ENCODE measurements at places on chromosomes 1 and 21. TPM values are rescaled to one million over a fixed set of nuclear protein-coding genes. Genes with fewer than 3 reads are reported as not detected.

DNA sequence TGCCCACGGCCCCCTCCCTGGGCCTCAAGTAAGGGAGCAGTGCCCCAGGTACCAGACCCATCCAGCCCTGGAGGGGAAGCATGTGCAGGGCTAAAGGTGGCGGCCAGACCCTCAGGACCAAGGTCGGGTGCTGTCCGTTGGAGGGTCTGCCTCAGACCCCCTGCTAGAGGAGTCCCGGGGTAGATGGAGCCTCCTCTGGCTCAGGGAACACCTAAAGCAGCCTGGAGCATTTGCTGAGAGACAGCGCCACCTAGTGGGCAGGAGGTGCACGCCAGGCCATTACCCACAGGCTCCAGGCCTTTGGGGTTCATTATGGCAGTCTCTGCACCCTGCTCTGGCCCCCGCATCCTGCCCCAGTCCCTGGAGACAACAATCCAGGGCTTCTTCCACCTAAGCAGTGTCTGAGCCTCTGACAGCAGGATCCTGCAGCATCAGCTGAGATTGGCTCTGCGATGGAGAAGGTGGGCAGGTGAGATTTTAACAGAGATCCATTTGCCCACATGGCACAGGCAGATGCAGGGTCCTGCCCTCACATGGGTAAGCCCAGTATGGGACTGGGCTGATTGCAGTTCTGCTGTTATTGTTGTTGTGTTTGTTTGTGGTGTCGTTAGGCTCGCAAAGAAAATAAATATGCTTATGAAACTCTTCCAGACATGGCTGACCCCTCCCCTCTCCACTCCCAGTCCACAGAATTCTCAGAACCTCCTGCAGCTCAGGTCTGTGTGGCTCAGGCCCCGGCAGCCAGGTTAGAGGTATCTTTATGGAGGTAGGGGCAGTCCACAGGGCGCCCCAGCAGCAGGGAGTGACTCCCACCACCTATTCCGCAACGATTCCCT, 42.4 kb downstream of the CTNNBIP1 start:
- peak; percentile 87 for DNase-seq

DNA sequence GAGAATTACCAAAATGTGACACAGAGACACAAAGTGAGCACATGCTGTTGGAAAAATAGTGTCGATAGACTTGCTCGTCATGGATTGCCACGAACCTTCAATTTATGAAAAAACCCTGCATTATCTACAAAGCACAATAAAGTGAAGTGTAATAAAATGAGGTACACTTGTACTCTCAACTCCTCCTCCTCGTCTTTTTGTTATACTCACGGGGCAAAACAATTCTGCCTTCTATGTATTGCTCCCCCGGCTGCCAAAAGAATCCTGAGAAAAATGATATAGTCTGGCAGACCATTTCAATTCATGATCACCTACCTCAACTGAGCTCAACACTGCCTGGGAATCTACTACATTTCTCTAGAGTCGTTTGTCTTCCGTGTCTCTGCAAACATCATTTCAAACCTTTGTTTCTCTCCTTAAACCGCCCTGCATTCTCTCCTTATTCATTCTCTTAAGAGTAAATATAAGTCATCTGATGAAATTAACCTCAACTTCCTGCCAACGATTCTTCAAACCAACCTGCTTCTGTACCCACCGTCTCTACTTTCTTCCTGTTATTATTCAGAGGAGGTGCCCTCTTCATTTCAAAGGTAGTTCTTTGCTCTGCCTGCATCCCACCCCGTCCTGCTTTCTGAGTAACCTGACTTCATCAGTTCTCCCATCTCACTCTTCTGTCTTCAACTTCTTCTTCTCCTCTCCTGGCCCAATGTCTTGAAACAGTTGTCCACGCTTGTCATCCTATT, 12.9 kb upstream of the IL19 start:
- no peak for DNase-seq

DNA sequence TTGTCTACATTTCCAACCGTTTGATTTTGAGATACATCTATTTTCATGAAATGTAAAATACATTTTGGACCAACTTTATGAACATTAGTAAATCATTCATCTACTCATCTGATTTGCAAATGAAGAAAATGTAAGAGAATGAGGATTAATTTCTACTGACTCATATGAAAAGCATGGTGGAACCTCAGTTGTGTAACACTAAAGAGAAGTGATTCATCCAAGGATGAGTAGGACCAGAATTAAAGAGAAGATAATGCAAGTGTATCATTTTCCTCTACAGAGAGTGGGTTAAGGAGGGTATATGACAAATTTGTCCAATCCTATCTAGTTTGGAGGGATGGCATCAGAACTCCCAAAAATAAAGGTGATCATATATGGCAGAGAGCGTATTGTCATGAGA, 1967.6 kb downstream of the MRPL39 start:
- DNase-seq: no peak

GRCh38 chr1:164564378-164564777, 5.4 kb downstream of the PBX1 start:
- DNase-seq: no peak

DNA sequence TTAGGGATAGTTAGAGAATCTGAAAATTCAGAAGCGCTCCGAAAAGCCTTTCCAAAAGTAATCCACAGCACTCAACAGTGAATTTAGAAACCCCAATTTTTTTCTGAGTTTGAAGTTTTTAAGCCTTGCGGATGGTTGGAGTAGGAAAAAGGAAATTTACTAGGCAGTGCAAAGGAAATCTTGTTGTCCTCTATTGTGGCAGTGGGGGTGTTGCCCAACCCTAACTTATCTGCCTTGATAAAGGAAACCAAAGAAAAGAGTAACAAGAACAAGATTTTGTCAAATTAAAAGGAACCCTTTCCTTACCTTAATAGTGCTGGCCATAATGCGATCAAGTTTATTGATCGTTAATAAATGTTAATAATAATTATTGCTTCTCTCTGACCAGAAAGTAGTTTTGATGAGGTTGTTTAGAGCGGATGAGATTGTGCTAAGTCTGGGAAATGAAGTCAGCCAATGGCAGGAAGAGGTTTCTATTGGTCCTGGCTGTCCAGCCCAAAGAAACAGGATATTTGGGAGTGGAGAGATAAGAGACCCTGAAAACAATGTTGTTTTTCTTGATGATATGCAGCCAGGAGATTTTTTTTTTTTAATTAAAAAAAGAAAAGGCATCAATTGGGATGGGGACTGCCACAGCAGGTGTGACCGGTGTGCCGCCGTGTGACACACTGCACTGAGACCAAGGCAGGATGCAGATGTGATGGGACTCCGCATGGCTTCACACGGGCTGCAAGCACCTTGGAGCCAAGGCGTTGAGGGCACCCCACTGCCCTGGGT, at the start of gene ERG:
ERG (minus strand) TSS at position 421 of the 777 bp plus-strand sequence; CDS start at position 324, 97 bp downstream.
- DNase-seq: no peak

- no peak for DNase-seq
Measured at GRCh38 chr1:168582688-168583336, 6.4 kb downstream of the XCL1 start.

PKN2 gene
- 86.4 TPM for total RNA-seq

YOD1 gene
- 20.8 TPM for total RNA-seq

MIB2 gene
- total RNA-seq: 45.7 TPM

GUCA2A gene
- not detected for total RNA-seq

FCAMR gene
- total RNA-seq: not detected

SF3B4 gene
- 7.3 TPM for total RNA-seq

TRIM62 gene
- 3.3 TPM for total RNA-seq

FAM167B gene
- total RNA-seq: 0.41 TPM
